ENCODE measurements at places on chromosomes 12 and 14.
A peak's percentile ranks its signal among the peaks of the same experiment; 100 is the strongest.

GRCh38 chr12:96824074-96824837 lies 82.8 kb upstream of the NEDD1 start:
- DNase-seq, result no peak

DNA sequence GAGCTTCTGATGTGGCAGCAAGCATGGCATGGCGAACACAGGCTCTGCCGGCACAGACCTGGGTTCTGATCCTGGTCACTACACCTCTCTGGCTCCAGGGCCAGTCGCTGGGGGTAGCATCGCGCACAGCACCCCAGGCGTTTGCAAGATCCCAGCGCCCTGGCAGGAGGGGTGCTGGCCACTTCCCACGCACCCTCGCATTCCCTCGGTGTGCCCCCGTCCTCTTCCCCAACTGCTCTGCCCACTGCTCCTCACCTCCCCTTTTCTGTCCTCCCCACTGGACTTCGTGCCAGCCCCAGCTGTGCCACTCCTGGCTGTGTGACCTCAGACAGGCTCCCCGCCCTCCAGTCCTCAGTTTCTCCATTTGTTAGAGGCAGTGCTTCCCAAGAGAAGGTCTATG lies 2.8 kb downstream of the CDK2AP1 start:
- no peak for DNase-seq

DNA sequence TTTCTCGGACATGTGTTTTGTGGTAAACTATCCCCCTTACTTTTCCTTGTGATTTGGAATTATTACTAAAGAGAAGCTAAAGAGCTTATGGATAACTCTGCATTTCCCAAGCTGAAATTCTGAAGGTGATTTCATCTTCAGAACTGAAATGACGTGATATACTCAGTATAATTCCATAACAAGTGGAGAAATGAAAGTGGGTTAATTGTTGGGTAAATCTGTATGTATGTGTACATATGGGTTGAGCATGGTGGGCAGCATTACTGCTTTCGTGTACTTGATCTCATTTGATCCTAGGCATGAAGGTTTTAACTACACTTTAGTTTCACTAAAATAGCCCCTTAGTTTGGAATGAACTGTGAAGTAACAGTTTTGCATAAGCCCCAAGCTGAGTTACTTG lies 4.1 kb downstream of the YY1 start:
- no peak for DNase-seq

DNA sequence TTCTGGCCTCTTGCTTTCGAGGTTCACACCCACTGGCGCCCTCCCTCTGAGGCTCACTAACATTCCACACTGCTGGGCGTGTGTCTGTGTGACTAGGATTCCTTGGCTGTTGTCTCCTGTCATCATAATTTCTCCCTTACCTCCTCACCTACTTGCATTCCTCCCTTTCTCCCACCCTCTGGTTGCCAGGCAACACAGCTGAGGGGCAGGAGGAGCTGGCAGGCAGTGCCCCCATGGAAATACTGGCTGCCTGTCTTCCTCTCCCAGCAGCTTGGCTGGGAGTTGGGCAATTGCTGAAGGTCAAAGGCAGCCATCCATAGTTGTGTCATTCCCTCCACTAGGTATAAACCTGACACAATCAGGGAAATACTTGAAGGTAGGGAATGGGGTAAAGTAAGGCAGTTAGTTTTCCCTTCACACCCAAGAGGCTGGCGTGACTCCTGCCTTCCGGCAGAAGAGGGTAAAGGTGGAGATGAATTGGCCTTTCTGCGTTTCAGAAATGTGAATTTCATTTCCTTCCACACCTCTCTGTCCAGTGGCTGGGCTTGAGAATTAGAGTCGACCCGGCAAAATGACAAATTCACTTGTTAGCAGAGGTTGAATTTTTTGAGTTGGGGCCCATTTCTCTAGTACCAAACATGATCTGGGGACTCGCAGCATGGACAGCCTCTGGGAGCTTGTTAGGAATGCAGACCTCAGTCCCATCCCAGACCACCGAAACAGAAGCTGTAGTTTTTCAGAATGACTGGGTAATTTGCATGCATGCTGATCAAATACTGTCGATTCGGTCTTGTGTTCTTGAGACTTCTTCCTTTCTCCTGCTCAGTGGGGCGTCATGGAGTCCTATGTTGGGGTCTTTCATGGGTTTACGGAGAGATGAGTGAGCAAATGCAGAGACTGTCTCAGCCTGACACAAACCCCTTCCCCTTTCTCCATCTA lies 24.3 kb upstream of the EMP1 start:
- DNase-seq, result no peak

DNA sequence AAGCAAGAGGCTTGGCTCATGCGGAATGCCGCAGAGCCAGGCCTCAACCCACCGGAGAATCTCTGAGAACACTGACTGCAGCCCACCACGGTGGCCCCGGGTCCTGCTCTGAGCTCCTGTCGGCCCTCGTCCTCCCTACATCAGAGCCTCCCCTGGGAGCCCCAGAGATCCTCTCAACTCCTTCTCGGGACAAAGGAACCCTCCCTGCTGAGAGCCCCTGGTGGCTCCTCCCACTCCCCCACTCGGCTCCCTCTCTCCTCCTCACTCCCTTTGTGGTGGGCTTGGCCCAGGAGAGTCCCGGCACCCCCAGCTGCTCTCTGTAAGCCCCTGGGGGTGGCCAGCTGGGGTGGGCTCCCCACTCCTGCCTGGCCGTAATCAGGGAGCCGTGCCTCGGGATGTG lies 11.1 kb upstream of the INF2 start:
- DNase-seq, result no peak

- DNase-seq, result no peak
Observed at GRCh38 chr12:78210894-78211302, 380.2 kb downstream of the NAV3 start.

GRCh38 chr12:24989216-24989615 lies 40.3 kb upstream of the BCAT1 start:
- no peak for DNase-seq

- no peak for DNase-seq
Observed at GRCh38 chr14:32825058-32825457, 113.6 kb upstream of the NPAS3 start.

GRCh38 chr12:101925935-101926334 lies 48.6 kb downstream of the DRAM1 start:
- DNase-seq, result no peak

GRCh38 chr14:104638190-104638589 lies 33.6 kb upstream of the TMEM179 start:
- no peak for DNase-seq

- no peak for DNase-seq
Observed at GRCh38 chr14:56088941-56089340, 29.3 kb upstream of the PELI2 start.

GRCh38 chr12:10673659-10674384 lies at the start of gene STYK1:
Gene STYK1 (minus strand): TSS chr12:10674052. CDS start chr12:10634618, 39,434 bp downstream.
- no peak for DNase-seq

DNA sequence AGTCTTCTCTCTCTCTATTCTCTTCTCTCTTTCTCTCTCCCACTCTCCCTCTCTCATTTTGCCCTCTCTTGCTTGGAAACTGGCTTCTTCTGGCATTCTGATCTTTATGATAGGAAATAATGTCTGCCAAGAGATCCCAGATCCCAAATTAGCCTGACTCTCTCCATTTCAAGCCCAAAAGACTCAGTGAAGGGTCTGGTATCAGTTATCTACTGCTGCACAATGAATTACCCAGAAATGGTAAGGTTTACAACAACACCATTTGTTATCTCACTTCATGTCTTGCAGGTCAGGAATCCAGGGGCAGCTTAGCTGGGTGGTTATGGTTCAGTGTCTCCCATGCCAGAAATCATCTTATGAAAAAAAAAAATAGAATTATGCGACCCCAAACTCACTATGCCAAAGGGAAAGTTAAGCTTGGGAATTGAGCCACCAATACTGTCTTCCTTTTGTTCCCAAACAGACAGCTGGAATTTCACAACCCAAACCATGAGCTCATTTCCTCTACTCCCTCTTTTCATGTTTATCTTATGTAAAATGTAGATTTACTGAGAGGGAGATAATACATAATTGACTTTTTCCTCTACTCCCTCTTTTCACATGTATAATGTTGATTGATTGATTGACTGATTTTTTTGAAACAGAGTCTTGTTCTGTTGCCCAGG lies 67.8 kb upstream of the FICD start:
- DNase-seq, result no peak

GRCh38 chr14:71703477-71703876 lies 228.8 kb upstream of the RGS6 start:
- DNase-seq, result no peak

DNA sequence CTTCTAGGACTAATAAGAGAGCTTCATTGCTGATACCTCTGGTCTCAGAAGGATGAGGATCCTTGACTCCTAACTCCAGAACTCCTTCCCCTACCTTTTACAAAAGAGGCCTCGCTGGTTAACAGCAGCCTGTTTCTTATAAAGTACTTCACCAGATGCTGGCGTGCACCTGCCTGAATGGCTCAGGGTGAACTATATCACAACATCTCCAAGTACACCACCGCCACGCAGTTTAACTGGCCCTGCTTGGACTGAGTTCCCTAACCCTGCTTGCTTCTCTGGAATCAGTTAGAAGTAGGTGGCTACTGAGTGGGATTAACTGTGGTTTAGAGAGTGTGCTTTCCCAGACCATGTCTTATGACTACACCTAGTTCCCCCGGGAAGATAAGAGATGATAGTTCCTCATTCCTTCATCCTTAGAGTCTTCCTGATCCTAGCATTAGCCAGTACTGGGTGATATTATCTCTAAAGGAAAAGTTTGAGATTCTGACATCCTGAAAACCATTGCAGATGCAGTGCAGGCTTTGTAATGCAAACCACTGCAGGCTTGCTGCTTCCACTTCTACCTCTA lies 3.0 kb downstream of the FOXJ2 start:
- DNase-seq, result no peak

- DNase-seq, result no peak
Observed at GRCh38 chr14:71166180-71166837, 259.1 kb downstream of the PCNX1 start.

DNA sequence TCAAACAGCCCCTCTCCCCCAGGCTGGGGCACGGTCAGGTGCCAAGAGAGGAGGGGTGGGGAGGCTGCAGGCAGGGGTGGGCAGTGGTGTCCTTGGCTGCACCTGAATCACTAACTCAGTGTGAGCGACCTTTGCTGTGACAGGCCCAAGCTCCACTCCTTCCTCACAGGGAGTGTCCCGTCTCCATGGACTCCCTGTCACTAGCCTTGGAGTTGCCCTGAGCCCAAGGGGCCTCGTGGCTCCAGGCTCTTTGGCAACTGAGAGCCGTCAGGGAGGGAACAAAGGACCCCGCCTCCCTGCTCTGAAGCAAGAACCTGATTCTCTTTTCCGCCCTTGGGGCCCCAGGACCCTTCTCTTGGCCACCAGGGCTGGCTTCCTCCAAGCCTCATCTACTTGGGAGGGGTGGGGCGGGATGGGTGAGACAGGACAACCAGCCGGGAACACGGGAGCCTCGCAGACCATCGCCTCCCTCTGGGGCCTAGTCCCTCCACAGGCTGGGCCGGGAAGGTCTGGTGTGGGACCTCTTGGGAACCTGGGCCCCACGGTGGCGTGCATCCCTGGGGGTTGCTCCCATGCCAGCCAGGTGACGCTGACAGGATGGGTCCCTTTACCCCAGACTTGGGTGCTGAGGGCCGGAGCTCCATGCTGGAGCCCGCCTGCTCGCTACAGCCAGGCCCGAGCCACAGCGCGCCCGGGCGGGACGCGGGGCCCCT lies 935 bp upstream of the ADSS1 start:
- DNase-seq, result no peak

GRCh38 chr14:61325166-61325565 lies 3.8 kb downstream of the PRKCH start:
- no peak for DNase-seq

DNA sequence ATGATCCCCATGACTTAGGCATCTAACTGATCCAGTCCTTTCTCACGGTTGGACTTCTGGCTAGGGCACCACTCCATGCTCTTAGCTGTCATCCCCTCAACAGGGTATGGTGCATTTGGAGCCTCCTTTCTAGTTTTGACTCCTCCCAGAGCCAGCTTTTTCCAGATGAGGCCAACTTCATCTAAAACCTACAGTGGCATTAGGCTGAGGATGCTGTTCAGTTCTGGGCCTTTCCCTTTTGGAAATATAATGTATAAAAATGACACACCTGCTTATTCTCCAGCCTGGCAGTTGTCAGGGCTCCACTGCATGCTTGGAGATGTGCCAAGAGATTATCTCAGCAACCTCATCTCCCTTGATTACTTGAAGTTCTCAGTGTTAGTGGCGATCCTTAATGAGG lies 239.7 kb downstream of the EMP1 start:
- DNase-seq, result peak; percentile 20

- DNase-seq, result no peak
Observed at GRCh38 chr14:51071857-51072256, 23.0 kb downstream of the TRIM9 start.

DNA sequence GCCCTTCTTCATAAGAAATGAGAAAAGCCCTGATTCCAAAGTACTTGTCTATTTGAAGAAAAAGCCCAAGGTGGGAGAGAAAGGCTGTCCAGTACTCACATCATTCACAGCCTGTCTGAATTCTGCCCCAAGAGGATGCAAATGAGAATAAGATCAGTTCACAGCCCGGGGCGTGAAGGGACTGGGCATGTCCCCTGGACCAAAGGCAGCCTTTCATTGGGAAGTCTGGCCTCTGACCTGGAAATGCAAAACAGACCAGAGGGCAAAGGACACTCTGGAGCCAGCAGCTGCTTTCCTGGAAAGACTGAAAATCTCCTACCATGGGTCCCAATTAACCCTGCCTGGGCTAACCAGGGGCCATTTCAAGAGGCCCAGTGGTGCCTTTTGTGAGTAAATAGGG lies 191.2 kb upstream of the PELI2 start:
- no peak for DNase-seq

GRCh38 chr14:100567877-100568163 lies 19.4 kb downstream of the BEGAIN start:
- no peak for DNase-seq

DNA sequence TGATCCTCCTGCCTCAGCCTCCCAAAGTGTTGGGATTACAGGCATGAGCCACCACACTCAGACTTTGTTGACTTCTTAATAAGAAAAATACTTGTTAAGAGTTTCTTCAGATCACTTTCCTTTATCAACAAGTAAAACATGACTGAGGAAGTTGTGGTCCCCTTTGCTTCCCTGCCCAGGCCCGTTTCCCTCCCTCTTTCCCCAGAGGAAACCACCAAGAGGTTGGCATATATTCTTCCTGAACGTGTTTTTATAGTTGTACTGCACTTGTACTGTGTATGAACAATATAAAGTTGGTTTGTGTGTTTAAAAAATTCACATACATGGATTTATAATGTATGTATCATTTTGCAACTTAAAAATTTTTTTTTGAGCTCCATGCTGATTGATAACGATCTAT lies 28.4 kb downstream of the PTPN11 start:
- no peak for DNase-seq

- no peak for DNase-seq
Observed at GRCh38 chr12:51863933-51864832, 15.7 kb upstream of the FIGNL2 start.

DNA sequence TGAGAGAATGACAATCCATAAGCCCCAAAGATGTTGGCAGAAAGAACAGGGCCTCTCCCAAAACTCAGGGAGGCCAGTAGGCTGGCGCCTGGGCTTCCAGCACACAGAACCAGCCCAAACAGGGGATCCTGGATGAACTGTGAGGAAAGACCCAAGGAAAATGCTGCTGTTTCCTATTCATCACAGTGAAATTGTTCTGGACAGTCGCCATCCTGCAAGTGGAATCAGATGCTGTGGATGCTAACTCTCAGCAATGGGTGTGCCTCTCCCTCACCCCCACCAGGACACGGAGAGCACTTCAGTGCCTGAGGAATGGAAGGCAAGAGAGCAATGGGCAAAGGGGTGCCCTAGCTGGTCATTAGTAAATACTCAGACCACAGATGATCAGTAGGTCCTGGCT lies 80.8 kb downstream of the ANO2 start:
- no peak for DNase-seq
